ENCODE measurements at places on chromosomes 11 and 22.

GRCh38 chr11:121515335-121515671, 62.5 kb upstream of the SORL1-AS1 start:
- no peak for DNase-seq

GRCh38 chr22:41563051-41563711, 2.4 kb downstream of the CSDC2 start:
- DNase-seq, result no peak

GRCh38 chr11:34068111-34068510, 16.6 kb downstream of the CAPRIN1 start:
- no peak for DNase-seq

- peak; percentile 6 for DNase-seq
These were observed 2925.9 kb upstream of the OR11H1 start for GRCh38 chr22:12601870-12602779.

GRCh38 chr11:35288817-35289541, 130.4 kb downstream of the SLC1A2 start:
- no peak for DNase-seq

DNA sequence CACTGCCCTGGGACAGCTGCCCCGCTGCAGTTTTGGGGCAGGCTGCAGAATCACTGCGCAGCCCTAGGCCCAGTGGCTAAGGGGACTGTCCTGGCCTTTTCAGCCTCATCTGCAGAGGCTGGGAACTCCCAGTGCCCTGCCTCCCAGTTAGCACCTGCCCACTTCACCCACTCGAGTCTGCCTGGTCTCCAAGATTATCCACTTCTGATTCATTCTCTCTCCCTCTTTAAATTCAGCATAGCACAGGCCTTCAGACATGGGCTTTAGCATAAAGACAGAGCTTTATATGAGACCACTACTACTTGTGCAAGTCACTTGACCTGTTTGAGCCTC, 8.9 kb downstream of the DAGLA start:
- no peak for DNase-seq

GRCh38 chr11:107494055-107494454, 36.4 kb upstream of the CWF19L2 start:
- DNase-seq, result no peak

DNA sequence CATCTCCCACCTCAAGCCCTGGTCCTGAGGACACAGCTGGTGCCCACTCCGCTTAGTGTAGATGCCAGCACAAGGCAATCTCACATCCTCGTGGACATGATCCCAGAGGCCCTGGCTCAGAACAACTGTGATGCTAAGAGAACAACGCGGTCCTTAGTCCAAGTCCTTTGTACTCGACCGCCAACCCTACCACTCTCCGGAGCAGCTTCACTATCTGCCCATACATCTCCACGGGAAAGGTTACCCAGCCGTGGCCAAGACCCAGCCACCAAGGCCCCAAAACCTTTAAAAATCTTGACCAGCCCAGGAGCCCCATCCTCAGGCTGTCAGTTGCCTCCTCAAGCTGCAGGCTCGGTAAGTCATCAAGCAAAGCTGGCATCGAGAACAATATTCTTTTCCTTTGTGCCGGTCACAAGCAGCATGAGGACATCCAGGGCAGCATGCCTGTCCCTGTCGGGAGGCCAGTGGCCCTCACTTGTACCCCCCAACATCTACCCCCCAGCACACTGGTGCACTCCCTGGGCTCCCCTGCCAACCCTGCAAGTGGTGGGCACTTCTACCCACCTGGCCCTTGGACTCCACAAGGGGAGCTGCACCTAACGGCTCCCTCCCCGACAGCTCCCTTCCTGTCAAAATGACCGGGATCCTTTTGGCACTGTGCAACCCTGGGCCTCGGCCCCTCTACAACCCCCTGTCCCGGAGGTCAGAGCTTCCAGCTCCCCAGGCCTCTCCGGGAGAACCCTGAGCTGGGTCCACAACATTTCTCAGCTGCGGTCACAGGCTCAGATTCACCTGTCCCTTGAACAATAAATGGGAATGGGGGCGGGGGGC, 2.5 kb downstream of the OSBPL5 start:
- no peak for DNase-seq

GRCh38 chr11:34619062-34619516, 1.8 kb upstream of the EHF start:
- no peak for DNase-seq

- DNase-seq, result peak; percentile 48
These were observed 67.1 kb downstream of the PARVB start for GRCh38 chr22:44091021-44091721.

- no peak for DNase-seq
These were observed 42.5 kb upstream of the CDON start for GRCh38 chr11:126105022-126105747.

DNA sequence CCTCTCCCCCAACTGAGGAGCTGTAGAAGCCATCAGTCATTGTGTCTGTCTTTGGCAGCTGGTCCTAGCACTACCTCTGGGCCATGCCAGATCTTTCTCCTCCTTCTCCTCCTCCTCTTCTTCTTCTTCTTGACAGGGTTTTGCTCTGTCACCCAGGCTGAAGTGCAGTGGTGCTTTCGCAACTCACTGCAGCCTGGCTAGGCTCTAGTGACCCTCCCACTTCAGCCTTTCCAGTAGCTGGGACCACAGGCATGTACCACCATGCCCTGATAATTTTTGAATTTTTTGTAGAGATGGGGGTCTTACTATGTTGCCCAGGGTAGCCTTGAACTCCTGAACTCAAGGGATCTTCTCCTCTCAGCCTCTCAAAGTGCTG, 50.1 kb upstream of the SHANK2 start:
- DNase-seq, result no peak

DNA sequence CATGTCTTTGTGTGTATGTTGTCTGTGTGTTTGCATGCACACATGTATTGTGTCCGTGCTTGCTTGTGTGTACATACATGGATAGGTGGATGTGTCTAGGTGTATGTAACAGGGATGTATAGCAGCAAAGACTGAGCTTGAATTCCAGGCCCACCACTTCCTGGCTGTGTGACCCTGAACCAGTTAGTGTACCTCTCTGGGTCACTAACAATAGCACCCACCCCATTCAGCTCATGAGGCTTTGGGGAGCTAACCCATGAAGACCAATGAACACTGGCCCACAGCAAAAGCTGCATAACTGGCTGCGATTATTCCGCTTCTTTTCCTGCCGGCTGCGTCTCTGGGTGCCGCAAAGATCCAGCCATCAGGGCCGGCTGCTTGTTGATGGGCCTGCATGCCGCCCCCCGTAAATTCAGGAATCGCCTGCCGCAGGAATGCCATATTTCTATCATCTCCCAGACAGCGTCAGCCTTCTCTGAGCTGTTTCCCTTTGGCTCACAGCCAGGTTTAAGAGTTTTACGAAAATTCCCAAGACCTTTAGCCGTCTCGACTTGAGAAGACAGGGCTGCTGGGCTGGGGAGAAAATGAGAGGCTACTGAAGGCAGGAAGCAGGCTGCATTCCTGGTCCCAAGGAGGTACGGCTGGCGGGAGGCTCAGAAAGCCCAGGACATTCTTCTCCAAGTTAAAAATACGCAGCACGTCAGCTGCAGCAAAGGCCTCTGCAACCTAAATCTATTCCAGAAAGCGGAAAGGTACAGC, 224.6 kb downstream of the MN1 start:
- DNase-seq, result no peak

DNA sequence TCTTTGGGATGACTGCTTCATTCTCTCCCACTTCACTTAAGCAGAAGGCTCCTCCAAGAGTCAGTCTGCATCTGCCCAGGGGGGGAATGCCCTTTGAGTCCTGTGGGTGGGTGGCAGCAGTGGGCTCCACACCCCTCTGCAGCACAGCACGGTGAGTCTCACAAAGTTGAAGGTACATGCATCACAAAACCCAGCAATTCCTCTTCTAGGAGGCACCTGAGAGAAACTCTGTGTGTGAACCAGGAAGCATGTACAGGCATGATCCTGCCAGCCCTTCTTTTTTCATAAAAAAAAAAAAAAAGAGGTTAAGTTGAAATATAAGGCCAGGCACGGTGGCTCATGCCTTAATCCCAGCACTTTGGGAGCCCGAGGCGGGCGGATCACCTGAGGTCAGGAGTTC, 87.2 kb downstream of the MYO18B start:
- no peak for DNase-seq

- DNase-seq, result no peak
These were observed 4.7 kb downstream of the MRGPRD start for GRCh38 chr11:68976095-68976494.

DNA sequence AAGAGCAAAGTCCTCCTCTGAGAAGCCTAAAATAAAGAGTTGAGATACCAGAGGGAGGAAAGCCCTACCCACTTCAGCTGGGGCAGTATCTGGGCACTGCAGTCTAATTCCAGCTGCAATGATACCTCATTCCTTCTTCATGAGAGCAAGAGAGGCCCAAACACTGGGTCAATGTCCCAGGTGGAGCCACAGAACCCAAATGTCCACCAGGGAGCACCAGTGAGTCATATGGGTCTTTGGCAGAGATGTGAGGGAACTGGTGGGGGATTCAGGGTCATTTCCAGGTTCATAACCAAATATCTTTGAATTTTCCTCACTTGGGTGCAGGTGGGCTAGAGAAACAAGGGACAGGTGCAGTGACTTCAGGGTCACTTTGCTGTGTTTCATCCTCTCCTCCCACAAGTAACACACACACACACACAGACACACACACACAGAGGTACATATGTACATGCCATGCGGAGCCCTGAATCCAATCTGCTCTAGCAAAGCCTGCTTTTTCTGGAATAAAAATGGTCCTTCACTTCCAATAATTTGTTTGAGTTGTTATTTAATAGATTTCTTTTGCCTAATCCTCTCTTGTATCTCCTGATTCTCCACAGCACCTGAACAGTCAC, 585.4 kb downstream of the SOX6 start:
- no peak for DNase-seq

DNA sequence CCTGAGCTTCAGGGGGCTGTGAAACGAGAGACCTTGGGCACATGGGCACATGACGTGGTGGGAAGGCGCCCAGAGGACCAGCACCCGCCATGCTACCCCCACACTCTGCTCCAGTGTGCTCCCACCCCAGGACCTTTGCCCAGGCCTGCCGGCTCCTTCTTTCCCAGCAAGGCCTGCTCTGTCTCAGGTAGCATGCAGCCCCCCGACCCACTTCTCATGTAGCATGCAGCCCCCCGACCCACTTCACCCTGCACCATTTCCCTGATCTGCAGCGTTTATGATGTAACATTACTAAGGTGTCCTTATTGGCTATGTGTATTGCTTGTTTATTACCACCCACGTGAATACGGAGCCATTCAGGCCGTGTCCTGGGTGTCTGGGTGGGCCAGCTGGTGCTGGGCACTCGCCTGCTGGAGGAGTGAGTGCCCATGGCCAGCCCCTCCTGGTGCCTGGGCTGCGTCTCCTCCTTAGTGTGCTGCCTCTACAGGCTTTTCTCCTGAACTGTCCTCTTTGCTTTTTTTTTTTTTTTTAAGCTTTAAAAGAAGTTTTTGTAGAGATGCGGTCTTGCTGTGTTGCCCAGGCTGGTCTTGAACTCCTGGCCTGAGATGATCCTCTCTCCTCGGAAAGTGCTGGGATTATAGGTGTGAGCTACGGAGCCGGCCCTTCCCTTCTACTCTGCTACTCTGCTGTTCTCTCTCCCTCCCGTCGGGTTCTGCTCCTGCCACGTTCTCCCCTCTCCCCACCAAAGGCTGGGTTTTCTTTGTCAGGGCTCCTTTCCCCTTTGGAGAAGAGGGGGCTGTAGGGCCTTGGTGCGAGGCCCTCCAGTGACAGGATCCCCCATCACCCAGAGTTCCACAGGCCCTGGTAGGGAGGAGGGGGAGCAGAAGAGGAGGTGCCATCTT, 29.4 kb downstream of the LRP5 start:
- DNase-seq, result no peak

DNA sequence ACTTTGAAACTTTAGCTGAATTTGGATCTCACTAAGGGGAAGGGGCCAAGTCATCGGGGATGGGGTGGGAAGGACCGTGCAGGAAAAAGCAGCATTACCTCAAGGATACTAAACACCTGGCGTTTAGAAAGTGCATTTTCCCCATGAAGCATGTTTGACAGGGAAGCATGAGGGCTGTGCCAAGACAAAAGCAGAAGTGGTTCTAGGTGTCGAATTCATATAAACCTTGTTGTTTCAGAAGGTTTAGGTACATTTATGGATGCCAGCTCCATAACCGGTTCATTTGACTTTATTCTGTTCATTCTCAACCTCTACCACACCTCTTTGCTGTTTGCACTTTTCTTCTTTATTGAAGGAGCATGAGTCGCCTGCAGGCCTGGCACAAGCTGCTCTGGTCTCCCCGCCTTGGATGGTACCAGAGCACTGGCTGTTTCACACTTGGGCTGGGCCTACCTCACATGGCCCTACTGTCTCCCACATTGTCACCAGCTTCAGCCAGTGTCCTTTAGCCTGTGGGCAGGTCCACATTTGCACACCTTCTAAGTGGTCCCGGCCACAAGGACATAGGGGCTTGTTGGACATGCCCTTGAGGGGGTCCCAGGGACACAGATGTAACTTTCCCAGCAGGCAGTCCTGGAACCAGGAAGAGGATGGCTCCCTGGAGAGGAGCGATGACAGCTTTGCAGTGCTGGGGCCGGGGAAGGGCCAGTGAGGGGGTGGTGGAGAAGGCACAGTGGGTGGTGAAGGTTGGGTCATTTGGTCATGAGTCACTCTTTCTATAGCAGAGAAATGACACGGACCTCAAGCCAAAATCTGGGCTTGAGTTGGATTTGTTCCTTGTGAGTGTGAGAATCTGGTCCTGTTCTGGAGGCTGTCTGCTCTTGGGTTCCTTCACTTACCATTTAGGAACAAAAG, 3.2 kb upstream of the ST14 start:
- no peak for DNase-seq

DNA sequence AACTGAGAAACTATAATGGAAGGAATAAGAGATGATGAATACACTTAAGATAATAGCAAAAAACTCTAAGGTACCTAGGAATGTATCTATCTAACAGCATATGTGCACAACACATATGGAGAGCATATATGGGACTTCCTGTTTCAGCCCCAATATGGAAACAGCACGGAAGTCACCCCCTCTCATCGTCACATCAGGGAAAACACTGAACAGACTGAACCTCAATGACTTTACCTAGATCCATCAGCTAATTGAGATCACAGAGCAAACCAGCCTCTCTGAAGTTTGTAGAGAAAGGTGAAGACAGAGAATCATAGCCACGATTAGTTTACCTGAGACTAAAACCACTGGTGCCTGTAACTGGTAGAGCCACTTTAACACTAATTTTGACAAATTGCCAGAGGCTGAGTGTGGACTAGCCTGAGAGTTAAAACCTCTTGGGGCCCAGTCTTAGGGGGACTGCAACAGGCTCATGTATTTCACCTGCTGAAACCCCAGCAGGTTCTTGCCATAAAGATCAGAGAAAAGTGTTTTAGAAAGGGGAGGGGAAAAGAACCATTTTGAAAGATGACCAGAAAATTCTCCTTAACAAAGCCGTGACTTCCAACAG, 722.6 kb downstream of the TBC1D22A start:
- DNase-seq, result no peak
